Chondrocyte (in vitro differentiated cells): ENCODE measurements at places on chromosomes 5 and 9. TPM values are rescaled to one million over a fixed set of nuclear protein-coding genes. Genes with fewer than 3 reads are reported as not detected.

- DNase-seq = no peak
- no peak overlapping the region for H3K27ac ChIP-seq
- H3K4me1 ChIP-seq = no peaks in the 10 kb centered on the region
- peaks cover 4% of the 10 kb centered on the region for H3K36me3 ChIP-seq
Measured at GRCh38 chr9:121708768-121709488, 57.5 kb downstream of the DAB2IP start.

DNA sequence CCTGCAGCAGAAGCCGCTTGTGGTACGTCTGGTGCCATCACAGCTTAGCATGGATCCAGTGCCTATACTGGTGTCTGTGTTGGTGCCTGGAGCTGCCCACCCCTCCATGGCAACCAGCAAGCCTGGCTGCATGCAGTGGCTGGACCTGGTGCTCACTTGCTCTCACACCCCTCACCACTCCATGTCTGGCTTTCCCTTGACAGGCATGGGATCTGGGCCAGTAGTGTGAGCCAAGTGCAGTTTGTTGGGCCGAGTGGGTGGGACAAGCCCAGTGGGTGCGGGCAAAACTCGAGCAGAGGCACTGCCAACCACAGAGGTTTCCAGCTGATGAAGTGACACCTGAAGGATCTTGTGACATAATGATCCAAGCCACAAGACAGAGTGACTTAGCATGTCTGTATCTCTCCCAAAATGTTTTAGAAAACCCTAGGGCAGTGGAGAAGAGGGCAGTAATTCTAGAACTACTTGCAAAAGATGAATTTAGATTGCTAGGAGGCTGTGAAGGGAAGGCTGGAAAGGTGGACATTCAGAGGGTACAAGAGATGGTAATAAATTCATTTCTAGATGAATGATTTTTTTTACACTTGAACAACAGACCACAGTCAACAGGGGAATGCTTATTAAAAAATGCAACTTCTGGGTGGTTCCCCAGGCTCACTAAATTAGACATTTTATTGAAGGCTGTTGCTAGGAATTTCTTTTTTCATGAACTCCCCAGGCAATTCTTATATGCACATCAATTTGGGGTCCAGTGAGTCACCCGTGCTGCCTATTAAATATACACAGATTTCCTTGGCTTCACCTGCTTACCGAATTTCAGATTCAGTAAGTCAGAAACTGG, 660.3 kb downstream of the TLR4 start:
- H3K27me3 ChIP-seq = peaks cover 2% of the 10 kb centered on the region
- no peak overlapping the region for H3K27ac ChIP-seq
- DNase-seq = no peak
- H3K36me3 ChIP-seq = no peaks in the 10 kb centered on the region
- peaks cover 8% of the 10 kb centered on the region for H3K4me1 ChIP-seq

DNA sequence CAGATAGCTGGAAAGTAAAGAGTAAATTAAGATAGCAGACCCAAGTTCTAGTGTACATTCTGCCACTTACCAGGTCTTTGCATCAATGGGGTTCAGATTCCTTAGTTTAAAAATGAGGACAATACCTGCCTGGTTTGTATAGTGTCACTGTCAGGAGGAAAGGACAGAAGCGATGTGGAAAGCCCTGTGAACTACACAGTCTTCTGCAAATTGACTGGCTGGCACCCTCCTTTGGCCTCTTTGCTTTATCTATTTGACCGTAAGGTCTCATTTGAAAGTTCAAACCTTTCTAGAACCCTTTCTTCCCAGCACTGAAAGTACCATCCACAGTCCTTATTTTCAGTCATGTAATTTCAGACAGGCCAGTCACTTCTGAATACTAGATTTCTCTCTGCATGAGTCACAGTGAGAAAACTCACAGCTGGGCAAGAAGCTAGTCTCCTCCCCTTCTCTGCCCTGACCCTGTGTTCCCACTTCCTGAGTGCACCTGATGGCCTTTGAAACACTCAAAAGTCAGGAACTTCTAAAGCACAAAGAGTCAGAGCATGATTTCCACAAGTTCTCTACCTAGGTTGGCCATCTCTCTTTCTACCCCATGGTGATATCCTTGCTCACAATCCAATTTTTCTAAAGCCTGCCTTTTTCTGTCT, 91.3 kb upstream of the RASEF start:
- peaks cover 25% of the 10 kb centered on the region for H3K4me1 ChIP-seq
- no peak for DNase-seq
- H3K4me3 ChIP-seq = no peak overlapping the region
- H3K36me3 ChIP-seq = no peaks in the 10 kb centered on the region
- H3K27ac ChIP-seq = peak overlapping the region; percentile 93

Gene BAAT
- total RNA-seq = 0.10 to 0.26 TPM (median 0.24 TPM) in 3 replicates

Gene MUSK
- not detected in 3 replicates for total RNA-seq

Gene SPINK5
- 2.0 to 3.2 TPM (median 2.4 TPM) in 3 replicates for total RNA-seq

DNA sequence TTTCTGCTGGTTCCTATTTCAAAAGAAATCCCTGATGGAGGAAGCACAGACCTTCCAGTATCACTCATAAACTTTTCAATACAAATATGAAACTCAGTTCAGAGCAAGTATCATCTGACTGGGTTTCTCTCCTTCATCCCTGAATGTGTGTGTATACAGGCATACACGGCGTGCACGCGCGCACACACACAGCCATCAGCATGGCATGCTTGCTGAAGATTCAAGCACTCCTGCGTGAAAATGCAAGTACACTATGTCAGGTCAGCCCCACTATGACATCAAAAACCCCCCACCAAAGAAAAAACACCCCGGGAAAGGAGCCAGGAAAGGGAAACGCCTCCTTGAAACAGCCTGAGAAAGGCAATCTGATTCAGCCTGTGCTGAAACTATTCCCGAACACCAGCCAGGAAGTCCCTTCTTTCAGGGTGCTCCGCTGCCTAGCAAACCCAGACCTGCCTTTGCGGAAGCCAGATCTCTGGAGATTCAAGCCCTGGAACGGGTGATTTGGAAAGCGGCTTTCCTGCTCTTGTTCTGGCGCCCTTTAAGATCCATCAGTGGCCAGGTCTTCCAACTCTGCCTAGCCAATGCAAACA, 831 bp downstream of the KLHL3 start:
- H3K4me3 ChIP-seq = no peak overlapping the region
- H3K27ac ChIP-seq = no peak overlapping the region
- DNase-seq = no peak
- peaks cover 2% of the 10 kb centered on the region for H3K36me3 ChIP-seq

Gene PCDHA4
- total RNA-seq = 7.1 to 11.1 TPM (median 8.3 TPM) in 3 replicates

Gene FOXE1
- not detected in 3 replicates for total RNA-seq

- H3K36me3 ChIP-seq = peaks cover 4% of the 10 kb centered on the region
- H3K27me3 ChIP-seq = no peaks in the 10 kb centered on the region
Measured at GRCh38 chr5:151078490-151079262, 2.2 kb downstream of the TNIP1 start.

Gene GLRA1
- total RNA-seq = not detected in 3 replicates

Gene KCNIP1
- total RNA-seq = 7.7 to 12.0 TPM (median 8.7 TPM) in 3 replicates

Gene DRD1
- total RNA-seq = 0.10 to 0.35 TPM (median 0.23 TPM) in 3 replicates

- H3K36me3 ChIP-seq = peaks cover 4% of the 10 kb centered on the region
- H3K27ac ChIP-seq = no peak overlapping the region
- H3K4me3 ChIP-seq = peak overlapping the region; percentile 57
- peaks cover 8% of the 10 kb centered on the region for H3K4me1 ChIP-seq
- peak; percentile 33 for DNase-seq
- peaks cover 9% of the 10 kb centered on the region for H3K27me3 ChIP-seq
Measured at GRCh38 chr9:122370303-122370702, 521 bp upstream of the PTGS1 start.

Gene IL3
- not detected in 3 replicates for total RNA-seq

GRCh38 chr9:121528642-121529041, 29.0 kb upstream of the GGTA1 start:
- DNase-seq = no peak
- no peak overlapping the region for H3K4me3 ChIP-seq
- H3K36me3 ChIP-seq = peaks cover 2% of the 10 kb centered on the region
- peaks cover 14% of the 10 kb centered on the region for H3K4me1 ChIP-seq

Gene PLPP1
- total RNA-seq = 58.4 to 73.7 TPM (median 67.8 TPM) in 3 replicates

GRCh38 chr9:126611592-126612325, 2.0 kb upstream of the LMX1B start:
- H3K4me3 ChIP-seq = no peak overlapping the region
- peaks cover 57% of the 10 kb centered on the region for H3K27me3 ChIP-seq
- DNase-seq = peak; percentile 93
- H3K4me1 ChIP-seq = peaks cover 19% of the 10 kb centered on the region
- no peak overlapping the region for H3K27ac ChIP-seq

- H3K36me3 ChIP-seq = no peaks in the 10 kb centered on the region
- no peak overlapping the region for H3K4me3 ChIP-seq
- H3K27ac ChIP-seq = peak overlapping the region; percentile 94
Measured at GRCh38 chr5:122165559-122166078, 36.3 kb downstream of the ZNF474 start.

- no peak overlapping the region for H3K4me3 ChIP-seq
- H3K27me3 ChIP-seq = no peaks in the 10 kb centered on the region
- DNase-seq = no peak
Measured at GRCh38 chr9:116405321-116405720, 251.7 kb downstream of the PAPPA start.

Gene ZDHHC12
- 23.6 to 24.7 TPM (median 24.3 TPM) in 3 replicates for total RNA-seq

Gene AQP3
- 3.6 to 4.0 TPM (median 3.6 TPM) in 3 replicates for total RNA-seq

GRCh38 chr9:126532489-126532888, 81.2 kb upstream of the LMX1B start:
- H3K27ac ChIP-seq = no peak overlapping the region
- peak; percentile 29 for DNase-seq
- peaks cover 14% of the 10 kb centered on the region for H3K27me3 ChIP-seq
- H3K4me1 ChIP-seq = peaks cover 49% of the 10 kb centered on the region

Gene GRXCR2
- not detected in 3 replicates for total RNA-seq

DNA sequence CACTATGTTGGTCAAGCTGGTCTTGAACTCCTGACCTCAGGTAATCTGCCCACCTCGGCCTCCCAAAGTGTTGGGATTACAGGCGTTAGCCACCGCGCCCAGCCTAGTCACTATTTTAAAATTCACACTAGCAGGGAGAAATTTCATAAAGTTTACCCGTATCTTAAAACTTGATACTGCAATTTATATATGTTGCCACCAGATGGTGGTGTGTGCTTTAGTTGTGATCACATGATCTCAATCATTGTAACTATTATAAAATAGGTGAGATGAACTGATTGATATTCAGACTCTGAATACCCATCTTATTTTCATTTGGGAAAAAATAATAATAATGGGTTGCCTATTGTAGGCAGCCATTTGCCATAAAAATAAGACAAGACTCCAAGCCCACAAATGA, 1330.4 kb upstream of the WWC1 start:
- DNase-seq = no peak
- H3K4me3 ChIP-seq = no peak overlapping the region
- H3K27me3 ChIP-seq = peaks cover 7% of the 10 kb centered on the region
- no peak overlapping the region for H3K27ac ChIP-seq

Gene PIGO
- total RNA-seq = 25.7 to 35.3 TPM (median 26.2 TPM) in 3 replicates

GRCh38 chr5:69491838-69492390, 676 bp upstream of the OCLN start:
- peaks cover 15% of the 10 kb centered on the region for H3K27me3 ChIP-seq
- no peak overlapping the region for H3K27ac ChIP-seq
- DNase-seq = no peak
- peak overlapping the region; percentile 80 for H3K4me3 ChIP-seq
- H3K4me1 ChIP-seq = peaks cover 10% of the 10 kb centered on the region
- H3K36me3 ChIP-seq = no peaks in the 10 kb centered on the region

DNA sequence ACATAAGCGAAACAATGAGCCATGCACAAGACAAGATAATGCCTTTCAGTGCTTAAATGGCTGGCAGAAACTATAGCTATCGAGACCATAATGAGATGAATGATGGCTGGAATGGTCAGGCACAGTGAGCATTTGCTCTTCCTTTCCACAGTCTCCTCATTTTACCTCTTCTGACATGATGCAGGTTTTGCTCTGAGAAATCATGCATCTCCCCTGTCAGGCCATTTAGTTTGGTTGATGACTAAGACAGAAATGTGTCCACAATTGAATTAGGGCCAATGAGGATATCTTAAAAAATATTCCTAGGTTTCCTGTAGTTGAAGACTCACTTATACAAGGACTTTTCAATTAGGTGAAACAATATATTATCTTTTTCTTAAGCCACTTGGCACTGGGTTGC, 475.1 kb downstream of the TMEM232 start:
- DNase-seq = no peak
- no peak overlapping the region for H3K4me3 ChIP-seq
- H3K36me3 ChIP-seq = no peaks in the 10 kb centered on the region

DNA sequence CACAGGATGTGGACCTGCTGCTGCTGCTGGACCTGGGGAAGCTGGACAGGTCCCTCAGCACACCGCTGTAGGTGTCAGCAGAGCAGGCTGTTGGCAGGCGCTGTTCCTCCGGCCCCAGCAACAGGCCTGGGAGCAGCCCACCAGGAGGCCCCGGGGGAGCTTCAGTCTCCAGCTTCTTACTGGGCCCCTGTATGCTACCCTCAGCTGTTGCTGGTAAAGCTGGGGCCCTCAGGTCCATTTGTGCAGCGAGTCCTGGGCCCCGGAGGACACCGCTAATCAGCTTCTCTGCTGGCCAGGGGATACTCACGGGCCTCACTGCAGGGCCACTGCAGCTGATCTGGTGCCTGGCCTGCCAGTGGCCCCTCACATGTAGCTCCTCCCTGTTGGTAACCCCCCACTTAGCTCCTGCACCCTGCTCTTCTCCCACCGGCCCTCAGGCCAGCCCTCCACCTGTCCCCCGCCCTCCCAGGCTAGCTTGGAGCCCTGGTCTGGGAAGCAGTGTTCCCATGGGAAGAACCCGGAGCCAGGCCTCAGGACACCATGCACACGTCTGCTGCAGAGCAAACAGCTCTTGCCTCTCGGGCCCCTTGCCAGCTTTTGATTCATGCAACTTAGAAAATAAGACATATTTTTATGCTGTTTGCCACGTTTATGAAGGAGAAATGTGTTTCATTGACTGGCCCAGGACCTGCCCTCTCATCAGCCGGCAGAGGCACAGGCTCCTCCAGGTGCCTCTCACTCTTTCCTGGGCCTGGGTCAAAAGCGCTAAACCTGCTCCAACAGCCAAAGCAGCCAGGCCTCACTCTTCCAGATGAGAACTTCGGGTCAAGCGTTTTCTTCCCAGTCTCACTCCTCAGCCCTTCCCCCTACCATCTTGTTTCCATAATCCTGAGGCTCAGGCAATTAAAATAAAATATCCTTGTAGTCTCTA, 61.0 kb upstream of the ADAMTS2 start:
- H3K36me3 ChIP-seq = peaks cover 2% of the 10 kb centered on the region
- peak overlapping the region; percentile 36 for H3K27ac ChIP-seq
- no peak overlapping the region for H3K4me3 ChIP-seq
- DNase-seq = peak; percentile 84

DNA sequence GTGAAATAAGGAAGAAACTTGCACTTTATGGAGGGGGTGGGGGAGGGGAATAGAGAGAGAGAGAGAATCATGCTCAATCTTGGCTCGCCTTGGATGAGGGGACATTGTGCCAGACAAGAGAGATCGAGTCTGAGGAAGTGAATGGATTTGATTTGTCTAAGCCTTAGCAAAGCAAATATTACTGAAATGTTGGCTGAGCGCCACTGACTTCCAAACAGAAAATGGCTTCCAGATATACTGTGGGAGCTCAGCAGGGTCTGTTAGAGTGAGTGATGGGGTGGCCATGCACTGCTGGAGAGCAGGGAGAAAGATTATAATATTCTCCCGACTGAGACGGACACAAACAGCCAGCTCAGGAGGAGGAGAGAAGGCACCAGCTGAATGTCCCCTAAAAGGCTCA, 34.5 kb downstream of the BRINP1 start:
- DNase-seq = no peak
- no peaks in the 10 kb centered on the region for H3K27me3 ChIP-seq
- H3K4me3 ChIP-seq = no peak overlapping the region
- H3K4me1 ChIP-seq = no peaks in the 10 kb centered on the region
